Mammary epithelial cell (primary cell): ENCODE measurements at places on chromosomes 3 and 15. TPM values are rescaled to one million over a fixed set of nuclear protein-coding genes. Genes with fewer than 3 reads are reported as not detected.

DNA sequence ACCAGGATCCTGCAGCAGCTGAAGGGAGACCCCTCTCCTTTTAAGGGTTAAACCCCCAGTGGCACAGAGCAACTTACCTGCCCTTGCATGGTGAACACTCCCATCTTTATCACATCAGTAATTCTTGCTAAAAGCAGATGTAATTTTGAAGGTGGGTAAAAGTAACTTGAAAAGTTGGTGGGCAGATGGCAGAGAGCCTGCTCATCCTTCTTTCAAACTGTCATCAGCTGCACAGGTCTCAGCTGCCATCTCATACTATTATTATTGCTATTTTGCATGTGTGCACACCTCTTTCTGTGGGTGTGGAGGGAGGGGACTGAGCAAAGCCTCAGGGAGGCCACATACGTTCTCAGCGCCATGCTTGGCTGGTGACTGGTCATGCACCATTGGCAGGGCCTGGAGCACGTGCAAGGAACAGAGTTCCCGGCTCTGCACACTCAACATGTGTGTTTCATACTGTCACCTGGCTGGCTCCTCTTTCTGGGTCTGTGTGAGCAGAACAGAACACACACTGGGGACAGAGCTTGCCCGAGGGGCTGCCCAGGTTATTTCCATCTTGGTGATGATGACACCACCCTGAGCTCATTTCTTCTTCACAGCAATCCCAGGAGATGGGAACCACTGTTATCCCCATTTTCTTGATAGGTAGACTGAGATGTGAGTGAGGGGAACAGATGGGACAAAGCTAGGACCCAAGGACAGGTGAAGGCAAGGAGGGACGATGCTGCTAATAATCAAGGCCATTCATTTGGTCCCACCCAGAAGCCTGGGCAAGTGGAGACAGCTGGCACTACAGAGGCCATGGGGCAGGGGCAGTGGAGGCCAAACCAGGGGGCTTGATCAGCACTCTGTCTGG lies 95.8 kb upstream of the KLF13 start:
- DNase-seq: no peak

DNA sequence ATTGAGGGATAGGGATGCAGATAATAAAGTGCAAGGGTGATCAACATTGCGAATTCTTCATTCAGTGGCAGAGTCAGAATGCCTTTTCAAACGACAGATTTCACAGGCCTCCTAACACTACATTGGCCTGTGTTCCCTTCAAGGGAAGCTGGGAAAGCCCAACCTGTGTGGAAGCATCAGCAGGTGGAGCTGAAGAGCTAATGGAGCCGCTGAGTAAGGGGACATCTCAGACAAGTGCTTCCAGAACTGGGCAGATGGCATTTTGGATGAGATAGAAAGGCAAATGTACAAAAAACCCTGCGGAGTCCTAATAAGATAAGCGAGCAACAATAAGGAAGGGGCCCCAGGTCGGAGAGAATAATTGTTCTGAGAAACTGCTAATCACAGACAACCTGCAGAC lies 8.5 kb upstream of the SLC24A5 start:
- peak; percentile 12 for DNase-seq

- no peak for DNase-seq
Measured at GRCh38 chr15:75148280-75148679, 53.4 kb upstream of the C15orf39 start.

GRCh38 chr3:48997714-48998637 lies 7.9 kb downstream of the P4HTM start:
- no peak for DNase-seq

DNA sequence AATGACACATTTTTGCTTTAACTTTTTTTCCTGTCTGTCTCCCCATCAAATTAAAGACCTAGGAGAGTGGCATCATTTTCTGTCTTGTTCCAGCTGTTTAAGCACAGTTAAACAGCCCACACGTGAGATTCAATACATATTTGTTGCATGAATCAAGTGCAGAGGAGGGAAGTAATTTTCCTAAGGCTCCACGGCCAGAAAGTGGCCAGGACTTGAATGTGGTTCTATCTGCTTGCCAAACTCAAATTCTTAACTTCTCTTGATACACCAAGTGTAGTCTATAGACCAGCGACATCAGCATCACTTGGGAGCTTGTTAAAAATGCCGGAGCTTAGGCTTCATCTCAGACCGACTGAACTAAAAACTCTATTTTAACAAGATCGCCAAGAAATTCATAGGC lies 724.8 kb upstream of the CFAP20DC start:
- peak; percentile 54 for DNase-seq

GRCh38 chr15:56978898-56979662 lies 60.6 kb downstream of the TCF12 start:
- DNase-seq: peak; percentile 41

- no peak for DNase-seq
Measured at GRCh38 chr3:143643905-143644304, 204.4 kb downstream of the SLC9A9 start.

GRCh38 chr3:126956866-126957650 lies 25.9 kb upstream of the PLXNA1 start:
- DNase-seq: peak; percentile 90

- DNase-seq: no peak
Measured at GRCh38 chr3:160012108-160012507, 23.5 kb downstream of the IL12A start.

- DNase-seq: no peak
Measured at GRCh38 chr15:95946926-95947325, 383.6 kb upstream of the NR2F2 start.

DNA sequence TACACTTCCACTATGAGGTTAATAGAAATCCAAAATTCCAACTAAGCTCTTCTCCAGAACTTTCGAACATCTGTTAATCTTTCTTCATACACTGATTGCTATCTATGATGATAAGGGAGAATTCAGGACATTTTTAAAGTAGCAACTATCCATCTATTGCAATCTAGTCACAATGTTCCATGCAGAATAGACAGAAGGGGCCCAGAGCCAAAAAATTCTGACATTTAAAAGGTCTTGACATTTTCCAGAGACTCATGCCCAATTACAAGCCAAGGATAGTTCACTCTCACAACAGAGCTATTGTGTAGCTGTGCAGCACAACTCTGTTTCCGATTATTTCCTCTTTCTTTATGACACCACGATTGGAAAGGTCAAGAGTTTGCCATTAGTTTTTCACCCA lies 999.7 kb upstream of the ALCAM start:
- no peak for DNase-seq

GRCh38 chr3:149095487-149095886 lies 9.2 kb upstream of the HLTF start:
- DNase-seq: no peak

DNA sequence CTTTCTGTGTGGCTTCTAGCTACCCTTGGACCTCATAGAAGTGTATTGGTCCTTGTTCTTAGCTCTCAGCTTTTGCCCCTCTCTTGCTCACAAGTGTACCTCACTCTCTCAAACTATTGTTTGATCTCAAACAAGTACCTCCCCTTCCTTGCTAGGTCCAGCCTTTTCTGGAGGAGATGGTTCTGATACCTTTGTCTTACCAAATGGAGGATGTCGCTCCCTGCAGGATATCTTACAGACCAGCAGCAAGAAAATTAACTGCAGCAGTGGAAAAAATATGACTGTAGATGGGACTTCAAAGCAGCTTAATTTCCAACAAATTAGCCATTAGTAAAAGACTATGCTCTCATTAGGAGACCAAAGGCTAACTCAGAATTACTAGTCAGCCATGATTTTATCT lies 388.1 kb upstream of the ROBO2 start:
- DNase-seq: no peak

RARB gene
- 0.59 TPM in 1 of 2 replicates, not detected in the other for total RNA-seq

HTR3E gene
- not detected in 2 replicates for total RNA-seq

NKIRAS1 gene
- 7.3 and 9.7 TPM in 2 replicates for total RNA-seq

COL6A6 gene
- total RNA-seq: not detected in 2 replicates

TTC23 gene
- 15.7 and 18.1 TPM in 2 replicates for total RNA-seq

NDN gene
- total RNA-seq: 0.31 TPM in 1 of 2 replicates, not detected in the other

ROBO2 gene
- not detected in 2 replicates for total RNA-seq
